ENCODE measurements at places on chromosomes 1 and 21.

- DNase-seq, result no peak
Observed at GRCh38 chr1:200751717-200752116, 13.0 kb downstream of the CAMSAP2 start.

DNA sequence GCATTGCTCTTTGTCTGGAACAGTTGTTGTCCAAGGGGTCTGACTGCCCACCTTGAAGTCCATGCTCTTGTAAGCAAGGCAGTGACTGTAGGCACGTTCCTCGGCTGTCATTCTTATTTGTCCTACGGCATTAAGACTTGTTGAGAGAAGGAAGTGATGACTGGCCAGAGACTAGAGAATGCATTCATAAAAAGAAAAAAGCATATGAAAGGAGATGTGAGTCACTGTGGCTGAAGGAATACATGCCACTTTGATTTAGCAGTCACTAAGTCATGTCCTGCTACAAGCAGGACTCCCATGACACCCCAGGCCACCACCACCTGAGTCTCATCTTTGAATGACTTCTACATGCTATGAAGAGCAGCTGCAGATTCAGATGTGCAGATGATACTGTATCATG is 50.5 kb downstream of the CNN3 start:
- no peak for DNase-seq

DNA sequence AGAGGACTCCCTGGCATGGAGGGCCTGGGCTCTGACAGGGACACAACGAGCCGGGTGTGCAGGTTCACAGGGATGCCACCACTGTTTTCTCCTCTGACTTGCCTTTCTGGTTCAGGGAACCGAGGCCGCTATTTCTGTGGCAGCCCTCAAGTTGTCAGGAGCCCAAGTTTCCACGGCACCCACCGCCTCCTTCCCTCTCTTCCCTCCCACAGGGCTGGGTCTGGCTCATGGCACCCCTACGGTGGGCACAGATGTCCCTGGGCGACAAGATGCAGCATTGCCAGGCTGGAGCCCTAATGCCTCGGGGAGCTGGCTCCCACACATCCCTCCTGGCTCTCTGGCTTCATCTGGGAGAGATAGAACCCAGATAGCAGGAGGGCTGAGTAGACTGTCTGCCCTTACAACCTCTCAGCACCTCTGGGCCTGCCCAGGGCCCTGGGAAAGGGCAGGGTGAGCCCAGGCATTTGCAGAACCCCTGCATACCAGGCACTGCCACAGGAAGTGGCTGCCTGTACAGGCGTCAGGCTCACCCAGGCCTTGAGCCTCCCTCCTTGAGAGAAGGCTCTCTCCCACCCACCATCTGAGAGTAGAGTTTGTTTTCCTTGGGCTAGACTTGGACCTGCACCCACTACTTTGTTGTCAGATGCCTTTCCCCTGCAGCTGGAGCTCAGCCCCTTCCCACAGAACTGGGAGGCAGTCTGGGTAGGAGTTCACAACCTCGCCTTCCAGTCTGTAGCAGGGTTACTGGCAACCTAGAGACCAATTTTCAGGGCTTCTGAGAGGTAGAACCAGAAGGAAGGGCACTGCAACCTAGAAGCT is 20.5 kb downstream of the KCNC4 start:
- no peak for DNase-seq

DNA sequence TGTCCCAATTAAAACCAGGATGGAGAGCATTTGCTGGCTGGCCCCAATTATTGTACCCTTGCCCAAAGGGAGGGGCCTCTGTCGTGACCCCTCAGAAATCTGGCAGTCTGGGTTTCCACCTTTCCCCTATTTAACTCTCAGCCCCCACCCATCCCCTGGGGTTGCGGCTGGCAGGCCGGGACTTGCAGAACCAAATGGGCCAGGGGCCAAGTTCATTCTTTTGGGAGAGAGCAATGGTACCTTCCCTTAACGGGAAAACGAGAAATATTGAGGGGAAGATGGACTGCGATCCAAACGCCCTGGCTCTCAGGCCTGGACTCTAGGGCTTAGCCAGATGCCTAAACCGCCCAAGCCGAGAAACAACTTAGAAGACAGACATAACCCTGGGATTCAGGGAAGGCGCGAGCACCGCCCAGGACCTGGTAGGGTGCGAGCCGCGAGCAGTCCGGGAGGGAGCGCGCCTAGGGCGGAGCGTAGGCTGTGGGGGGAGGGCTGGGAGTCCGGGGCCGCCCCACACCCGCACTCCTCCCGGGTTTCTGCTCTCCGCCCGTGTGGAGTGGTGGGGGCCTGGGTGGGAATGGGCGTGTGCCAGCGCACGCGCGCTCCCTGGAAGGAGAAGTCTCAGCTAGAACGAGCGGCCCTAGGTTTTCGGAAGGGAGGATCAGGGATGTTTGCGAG is at the start of gene SLC27A3:
SLC27A3 (plus strand) TSS at position 628 of the 678 bp plus-strand sequence. CDS start 91 bp downstream, outside the sequence.
- no peak for DNase-seq

DNA sequence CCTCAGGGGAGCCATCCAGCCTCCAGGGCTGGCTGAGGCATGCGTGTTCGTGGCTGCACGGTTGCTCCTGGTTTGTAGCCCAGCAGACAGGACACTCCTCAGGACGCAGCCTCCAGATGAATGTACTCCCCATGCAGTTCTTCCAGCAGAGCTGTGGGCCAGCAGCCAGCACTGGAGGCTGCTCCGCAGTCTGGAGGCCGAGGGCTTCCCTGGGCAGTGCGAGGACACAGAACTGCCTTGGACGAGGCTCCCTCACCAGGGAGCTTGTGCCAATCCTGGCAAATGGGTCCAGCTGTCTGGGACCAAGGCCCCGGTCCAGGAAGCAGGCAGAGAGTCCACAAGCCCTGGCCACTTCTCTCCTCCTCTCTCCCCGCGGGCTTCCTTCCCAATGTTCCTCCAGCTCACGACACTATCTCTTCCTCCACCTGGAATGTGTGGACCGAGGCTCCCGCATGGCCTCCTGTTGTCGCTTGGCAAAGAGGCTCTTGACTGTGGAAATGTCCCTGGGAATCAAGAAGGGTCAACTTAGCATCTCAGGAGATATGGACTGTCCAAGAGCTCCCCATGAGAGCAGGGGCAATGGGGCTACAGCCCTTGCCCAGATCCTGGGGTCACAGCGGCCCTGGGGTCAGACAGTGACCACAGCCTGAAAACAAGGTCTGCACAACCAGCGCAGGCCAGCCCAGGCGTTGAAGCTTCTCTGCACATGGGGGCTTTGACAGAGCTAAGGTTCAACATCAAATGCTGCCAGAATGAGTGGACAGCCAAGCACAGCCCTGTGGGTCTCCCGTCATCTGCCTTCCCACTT is 5.3 kb downstream of the EDN2 start:
- no peak for DNase-seq

DNA sequence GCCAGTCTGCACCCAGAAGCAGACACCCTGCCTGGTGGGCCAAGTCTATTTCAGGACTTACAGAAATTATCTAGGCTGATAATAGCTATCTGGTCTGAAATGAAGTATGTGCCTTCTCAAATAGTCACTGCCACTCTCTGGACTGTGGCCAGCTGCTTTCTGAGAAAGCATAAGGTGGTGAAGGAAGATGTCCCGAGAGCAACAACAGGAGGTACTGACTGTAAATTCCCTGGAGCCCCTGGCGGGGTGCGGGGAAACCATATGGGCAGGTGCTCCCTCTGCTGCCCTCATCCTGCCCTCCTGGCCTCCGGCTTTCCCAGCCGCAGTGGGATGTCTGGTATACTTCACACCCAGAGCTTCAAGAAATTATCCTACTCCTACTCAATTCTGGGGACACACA is 86.8 kb downstream of the TGFBR3 start:
- peak; percentile 47 for DNase-seq

DNA sequence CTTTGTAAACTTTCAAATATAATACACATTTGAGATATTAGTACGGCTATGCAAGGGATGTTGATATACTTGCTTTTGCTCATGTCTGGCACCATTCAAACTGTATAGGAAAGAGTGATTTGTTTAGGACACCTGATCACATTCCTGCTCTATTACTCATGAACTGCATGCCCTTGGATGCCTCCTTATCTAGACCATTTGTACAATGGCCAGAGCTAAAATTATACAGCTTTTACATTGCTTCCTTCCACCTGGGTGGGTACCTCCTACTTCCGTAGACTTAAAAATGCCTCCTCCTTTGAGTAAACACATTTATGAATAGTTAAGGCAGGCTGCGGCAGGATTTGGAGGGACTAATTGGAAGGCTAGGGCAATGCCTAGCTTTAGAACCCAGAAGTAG is 85.4 kb upstream of the PBX1 start:
- no peak for DNase-seq

DNA sequence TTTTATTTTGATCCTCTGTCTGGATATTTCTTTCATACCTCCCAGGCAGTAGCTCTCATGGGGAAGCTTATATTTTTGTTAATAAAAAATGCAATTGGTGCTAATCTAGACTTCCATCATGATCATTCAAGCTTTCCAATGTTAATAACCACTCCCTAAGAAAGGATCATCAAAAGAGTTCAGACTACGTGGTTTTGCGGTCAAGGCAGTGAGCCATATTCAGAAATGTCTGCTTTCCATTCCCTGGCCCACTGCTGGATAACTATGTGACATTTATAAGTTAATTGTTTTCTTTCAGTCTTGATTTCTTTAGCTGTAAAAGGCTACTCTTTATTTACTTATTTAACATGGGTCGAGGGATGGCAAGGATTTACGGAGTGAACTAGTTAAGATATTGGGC is 414.6 kb downstream of the LMO4 start:
- DNase-seq, result no peak

DNA sequence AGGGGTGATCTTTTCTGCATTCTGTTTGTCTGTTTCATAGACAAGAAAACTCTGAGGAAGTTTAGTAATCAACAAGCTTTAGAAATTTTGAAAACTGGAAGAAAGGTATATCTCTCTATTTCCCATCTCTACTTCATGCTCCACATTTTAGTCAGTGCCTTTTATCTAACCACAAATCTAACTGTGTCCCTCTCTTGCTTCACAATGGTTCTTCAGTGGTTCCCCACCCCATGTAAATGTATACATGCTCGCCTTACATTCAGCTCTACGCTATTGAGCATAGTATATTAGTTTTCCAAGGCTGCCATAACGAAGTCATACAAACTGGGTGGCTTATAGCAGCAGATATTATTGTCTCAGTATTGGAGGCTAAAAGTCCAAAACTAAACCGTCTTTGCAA is 14.4 kb upstream of the SAMSN1 start:
- DNase-seq, result no peak

DNA sequence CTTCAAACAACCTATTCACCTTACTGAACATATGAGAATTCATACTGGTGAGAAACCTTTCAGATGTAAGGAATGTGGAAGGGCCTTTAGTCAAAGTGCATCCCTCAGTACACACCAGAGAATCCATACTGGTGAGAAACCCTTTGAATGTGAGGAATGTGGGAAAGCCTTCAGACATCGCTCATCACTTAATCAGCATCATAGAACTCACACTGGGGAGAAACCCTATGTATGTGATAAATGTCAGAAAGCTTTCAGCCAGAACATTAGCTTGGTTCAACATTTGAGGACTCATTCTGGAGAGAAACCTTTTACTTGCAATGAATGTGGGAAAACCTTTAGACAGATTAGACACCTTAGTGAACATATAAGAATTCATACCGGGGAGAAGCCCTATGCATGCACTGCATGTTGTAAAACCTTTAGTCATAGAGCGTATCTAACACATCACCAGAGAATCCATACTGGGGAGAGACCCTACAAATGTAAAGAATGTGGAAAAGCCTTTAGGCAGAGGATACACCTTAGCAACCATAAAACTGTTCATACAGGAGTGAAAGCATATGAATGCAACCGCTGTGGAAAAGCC is 13.2 kb upstream of the EXO5 start:
- no peak for DNase-seq

DNA sequence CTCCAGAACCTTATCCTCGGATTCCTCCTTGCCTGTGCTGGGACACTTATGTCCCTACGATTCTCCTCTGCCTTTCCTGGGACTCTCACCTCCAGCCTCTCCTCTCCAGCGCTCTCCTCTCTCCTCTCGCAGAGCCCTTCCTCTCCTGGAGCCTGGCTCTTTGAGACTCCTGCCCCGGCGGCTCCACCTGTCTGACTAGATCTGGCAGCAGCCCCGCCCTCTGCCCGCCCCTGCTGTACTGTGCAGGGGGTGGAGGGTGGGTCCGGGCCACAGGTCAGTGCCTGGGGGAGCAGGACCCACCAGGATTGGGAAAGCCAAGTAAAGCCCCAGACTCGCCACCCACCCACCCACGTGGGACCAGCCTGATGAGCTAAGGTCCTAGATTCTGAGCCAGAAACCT is 1.6 kb downstream of the ELOVL1 start:
- no peak for DNase-seq

GRCh38 chr1:65793359-65793732 is 651 bp downstream of the PDE4B start:
- DNase-seq, result no peak

DNA sequence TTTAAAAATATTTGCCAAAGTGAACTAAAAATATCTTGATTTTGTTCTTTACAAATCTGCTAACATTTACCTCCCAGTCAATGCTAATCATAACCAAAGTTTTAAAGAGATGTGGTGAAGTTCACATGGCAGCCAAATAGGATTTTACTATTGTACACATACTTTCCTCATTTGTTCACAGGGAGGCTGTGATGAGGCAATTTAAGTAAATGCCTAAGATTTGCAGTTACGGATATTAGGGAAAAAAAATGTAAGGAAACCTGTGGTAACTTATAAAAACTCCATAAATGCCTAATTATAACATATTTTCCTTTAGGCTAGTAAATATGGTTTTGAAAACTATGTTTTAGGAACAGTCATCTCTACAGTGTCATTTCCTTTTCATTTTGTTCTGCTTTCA is 32.4 kb downstream of the RGS5 start:
- no peak for DNase-seq

- DNase-seq, result no peak
Observed at GRCh38 chr1:161193561-161194235, 5.2 kb downstream of the ADAMTS4 start.

DNA sequence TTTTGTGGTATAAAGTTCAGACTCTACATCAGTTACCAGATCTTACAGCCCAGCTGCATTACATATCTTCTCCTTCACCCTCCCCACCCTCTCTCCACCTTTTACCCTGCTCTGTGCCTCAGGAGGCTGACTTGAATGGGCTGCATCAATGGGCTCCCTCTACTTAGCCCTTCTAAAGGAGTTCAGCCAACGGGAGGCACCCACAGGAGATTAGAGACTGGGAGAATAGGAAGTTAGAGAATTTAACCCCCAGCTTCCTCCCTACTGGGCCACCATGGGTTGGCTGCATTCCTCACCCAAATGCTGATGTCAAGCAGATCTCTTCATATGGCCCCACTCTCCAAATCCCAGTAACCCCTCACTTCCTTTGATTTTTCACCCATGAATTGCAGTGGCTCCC is 17.1 kb upstream of the DUSP23 start:
- no peak for DNase-seq

GRCh38 chr1:24551960-24552571 is 3.8 kb upstream of the NCMAP start:
- no peak for DNase-seq

DNA sequence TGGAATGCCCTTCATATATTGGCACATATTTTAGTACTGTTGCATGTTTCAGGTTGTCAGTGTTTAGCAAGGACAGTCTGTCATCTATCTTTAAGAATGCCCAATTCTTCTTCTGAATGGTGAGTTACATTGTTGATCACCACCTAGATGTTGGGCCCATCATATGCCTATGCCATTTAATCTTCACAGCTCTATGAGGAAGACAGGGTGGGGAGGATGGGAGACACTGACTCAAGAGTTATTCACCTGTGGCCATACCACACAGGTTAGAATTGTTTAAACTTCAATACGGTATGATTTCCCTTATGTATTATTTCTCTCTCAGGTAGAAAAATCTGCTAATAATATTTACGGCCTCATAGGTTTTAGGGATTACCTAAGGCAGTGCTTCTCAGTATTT is 44.8 kb downstream of the MPZL1 start:
- DNase-seq, result no peak
